HepG2 (cell line): ENCODE measurements at places on chromosomes 1 and 21.

- peak; percentile 53 for DNase-seq
Observed at GRCh38 chr1:39102537-39103327, 76.6 kb downstream of the NDUFS5 start.

DNA sequence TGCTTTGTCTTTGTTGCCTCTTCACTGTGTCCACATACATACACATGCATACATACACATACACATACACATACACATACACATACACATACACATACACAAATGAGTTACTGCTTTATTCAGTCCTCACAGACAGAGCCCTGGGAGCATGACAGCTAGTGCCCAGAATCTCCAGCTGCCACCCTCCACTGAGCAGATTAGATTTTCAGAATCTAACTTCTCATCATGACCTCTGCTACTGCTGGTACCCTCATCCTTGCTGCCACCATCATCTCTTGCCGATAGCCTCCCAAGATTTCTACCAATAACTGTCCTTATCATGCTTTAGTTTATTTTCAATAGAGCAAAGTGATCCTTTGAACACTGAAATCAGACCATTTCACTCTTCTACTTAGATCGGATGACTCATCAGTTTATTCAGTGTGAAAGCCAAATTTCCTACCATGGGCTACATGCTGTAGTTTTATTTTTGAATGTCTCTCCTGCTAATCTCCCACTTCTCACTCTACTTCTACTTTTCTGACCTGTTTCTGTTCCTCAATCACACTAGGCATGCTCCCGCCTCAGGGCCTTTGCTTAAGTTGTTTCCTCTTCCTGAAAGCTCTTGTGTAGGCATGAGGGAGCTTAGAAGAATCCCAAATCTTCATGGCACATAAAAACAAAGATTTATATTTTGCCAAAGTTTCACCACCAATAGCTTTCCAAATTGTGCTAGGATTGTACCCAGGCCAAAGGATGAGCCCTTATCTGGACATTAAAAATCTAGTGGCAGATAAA lies 43.0 kb downstream of the ATP6V1G3 start:
- no peak for DNase-seq

DNA sequence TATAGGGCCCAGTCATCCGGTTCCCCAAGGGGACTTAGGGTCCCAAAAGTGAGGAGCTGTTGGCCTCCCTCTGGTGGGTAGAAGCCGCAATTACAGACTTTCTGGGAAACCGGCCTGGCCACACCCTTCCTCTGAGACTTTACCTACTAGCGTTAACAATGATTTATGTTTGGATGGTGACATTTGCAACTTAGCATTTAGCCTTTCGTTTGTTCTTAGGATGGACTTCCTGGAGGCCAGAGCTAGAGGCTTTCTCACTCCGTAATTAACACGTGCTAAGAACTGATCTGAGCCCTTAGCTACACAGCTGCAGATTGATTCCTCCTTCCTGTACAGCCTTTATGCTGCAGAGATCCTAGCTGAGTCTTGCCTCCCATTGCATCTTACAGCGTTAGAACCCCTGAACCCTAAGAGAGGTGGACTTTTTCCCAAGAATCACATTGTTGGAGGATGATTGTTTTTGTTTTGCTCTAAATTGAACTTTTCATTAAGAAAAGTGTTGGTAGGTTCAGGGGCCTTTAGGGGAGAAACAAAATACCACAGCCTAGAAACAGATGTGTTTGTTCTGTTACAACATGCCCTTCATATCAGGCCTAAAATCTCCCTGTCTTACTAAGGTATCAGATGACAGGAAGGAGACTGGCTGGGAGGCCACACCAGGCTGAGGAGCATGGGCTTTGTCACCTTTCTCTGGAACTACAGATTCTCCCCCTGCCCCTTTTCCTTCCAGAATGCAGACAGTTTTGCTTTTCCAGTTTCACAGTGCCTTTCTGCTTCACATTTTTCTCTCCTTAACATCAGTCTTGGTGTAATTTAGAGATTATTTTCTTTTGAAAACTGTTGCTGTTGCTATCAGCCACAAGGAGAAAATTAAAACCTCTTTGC lies 1.9 kb downstream of the S100A11 start:
- peak; percentile 61 for DNase-seq

- DNase-seq = no peak
Observed at GRCh38 chr1:229283183-229283611, 12.3 kb downstream of the RAB4A start.

DNA sequence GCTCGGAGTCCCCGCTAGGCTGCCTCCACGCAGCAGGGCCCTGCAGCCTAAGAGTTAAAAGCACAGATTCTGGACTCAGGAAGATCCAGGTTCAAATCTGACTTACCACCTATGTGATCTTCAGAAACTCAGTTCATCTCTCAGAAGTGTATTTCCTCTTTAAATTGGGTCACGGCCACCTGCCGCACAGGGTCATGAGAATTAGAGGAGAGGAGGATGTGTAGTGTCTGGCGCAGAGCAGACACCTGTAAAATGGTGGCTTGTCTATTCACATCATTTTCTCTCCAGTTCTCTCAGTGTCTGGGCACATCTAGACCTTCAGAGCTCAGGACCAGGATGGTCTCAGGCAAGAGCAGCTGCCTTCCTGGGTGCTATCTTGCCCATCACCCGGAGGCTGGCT lies 45.8 kb downstream of the PTPRF start:
- DNase-seq = no peak

- DNase-seq = peak; percentile 56
Observed at GRCh38 chr1:99728494-99729235, 37.8 kb downstream of the FRRS1 start.

DNA sequence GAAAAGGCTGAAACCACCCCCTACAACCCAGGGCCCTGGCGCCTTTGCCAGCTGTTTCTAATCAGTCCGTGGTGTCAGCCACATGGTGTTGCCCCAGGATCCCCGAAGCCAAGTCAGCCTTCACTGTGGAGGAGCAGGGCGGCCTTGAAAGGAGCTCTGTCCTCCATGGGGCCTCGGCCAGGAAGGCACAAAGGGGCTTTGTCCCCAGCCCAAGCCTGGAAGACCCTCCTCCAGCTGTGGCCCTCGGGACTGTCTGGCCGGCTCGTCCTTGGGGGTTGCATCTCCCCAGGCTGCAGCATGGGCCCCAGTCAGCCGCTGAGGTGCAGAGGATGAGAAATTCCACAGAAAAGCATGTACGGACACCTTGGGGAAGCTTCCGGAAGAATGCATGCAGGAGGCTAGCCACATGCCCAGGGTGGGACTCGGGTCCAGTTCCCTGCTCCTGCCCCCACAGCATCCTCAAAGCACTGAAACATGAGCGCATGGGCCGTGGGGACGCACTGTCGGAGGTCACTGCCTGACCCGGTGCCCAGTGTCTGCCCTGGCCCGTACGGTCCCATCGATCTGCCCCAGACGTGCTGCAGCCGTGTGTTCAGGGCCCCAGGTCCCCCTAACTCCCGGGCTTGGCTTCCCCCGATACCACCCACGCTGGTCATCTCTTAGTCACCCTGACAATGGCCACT lies 38.6 kb upstream of the POFUT2 start:
- DNase-seq = no peak

DNA sequence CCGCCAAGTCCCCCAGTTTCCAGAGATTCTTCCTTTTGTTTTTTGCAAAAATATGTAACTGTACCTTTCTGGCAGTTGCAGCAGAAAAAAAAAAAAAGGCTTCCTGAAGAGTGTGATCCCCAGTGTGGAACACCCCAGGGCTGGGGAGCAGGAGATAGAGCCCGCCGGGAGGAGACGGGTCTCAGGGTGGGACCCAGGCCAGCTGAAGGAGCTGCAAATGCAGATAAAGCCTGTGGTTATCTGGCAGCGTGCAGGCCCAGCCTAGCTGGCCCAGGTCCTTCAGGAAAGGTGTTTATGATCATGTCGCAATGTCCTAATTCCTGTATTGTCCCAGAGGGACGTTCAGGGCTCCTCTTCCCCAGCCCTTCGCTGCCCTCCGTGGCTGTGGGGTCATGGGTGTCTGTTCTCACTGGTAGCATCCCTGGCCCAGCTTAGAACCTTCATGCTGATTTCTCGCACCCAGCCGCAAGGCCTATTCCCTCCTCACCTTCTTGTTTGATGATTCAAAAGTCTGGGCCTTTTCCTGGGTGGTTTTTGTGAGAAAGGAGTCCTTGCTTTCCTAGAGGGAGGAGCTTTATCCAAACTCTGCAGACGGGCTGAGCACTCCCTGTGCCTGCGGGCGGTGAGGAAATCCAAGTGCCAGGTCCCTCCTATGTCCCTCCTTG lies 26.2 kb downstream of the RNF187 start:
- DNase-seq = no peak
